Omental fat pad (tissue), 4 donors: ENCODE measurements at places on chromosomes 1 and 21. TPM values are rescaled to one million over a fixed set of nuclear protein-coding genes. Genes with fewer than 3 reads are reported as not detected.

DNA sequence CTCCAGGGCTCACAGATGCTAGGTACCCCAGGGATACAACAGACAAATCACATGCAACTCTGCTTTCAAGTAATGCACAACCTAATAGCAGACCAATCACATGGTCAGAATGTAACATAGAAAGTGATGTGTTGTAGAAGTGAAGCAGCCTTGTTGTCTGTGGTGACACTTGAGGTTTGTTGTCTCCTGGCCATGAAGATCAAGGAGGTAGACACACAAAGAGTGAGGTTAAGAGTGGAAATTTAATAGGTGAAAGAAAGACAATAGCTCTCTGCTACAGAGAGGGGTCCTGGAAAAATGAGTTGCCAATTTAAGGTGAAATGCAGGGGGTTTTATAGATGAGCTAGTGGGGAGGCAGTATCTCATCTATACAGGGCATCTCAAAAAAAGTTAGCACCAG, 2.5 kb upstream of the TMEM9 start:
- DNase-seq = no peak

DNA sequence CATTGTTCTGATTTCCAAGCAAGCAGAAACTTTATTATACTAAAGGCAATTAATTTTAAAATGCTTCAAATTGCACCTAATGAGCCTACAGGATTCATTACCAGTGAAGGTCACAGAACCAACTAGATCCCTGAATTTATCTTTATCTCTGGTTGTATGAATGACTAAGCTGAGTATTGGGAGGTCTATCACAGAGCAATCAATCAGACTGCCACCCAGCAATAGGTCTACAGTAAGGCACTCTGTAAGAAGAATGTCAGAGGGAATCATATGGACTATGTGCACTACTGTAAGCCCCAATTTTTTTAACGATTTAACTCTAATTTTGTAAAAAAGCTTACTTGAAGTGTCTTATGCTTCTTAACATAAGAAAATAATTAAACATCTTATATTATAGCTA, 707.0 kb downstream of the AMY1C start:
- DNase-seq = no peak

DNA sequence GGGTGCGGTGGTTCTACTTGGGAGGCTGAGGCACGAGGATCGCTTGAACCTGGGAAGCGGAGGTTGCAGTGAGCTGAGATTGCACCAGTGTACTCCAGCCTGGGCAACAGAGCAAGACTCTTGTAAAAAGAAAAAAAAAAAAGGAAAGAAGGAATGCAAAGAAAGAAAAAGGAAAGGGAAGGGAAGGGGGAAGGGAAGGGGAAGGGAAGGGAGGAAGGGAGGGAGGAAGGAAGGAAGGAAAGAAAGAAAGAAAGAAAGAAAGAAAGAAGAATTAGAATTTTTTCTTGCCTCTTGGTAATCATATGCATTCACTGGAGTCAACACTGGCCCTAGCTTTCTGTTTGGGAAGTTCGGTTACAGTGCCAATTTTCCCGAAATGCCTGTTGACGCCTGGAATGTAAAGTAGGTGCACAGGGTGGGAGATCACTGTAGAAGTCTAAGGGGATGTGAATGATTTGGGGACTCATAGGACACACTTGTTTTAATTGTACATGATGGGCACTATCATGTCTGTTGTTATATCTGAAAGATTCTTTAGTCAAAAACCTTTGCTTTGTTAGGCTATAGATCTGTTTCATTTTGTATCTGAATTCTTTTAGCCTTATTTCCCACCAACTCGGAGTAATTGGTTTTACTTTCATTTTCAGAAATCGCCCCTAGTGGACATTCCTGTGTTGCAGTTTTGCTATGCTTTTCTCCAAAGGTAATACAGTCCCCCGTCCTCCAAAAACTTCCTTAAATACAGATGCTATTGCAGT, 59.8 kb upstream of the MORC3 start:
- no peak for DNase-seq

GRCh38 chr1:163171826-163172225, 30.9 kb downstream of the RGS5 start:
- DNase-seq = no peak

GRCh38 chr1:89876463-89876862, 55.6 kb downstream of the LRRC8D start:
- no peak for DNase-seq

- DNase-seq = no peak
Measured at GRCh38 chr1:80656641-80657040, 1144.1 kb upstream of the ADGRL2 start.

DNA sequence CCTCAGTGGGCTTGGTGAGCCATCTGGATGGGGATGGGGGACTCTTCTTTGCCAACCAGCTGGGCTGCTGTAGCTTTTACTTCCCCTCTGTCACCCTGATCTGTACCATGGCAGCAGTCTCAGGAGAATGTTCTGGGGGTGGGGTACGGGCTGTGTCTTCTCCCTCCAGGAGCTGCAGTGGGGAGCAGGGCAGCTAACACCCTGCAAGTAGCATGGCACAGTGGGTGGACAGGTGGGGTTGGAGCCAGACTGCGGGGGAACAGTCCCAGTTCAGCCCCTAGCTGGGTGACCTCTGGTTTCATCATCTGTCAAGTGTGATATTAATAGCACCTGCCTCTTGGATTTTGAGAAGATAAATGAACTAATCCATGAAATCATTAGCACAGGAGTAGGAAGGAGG, 3.1 kb downstream of the NFASC start:
- no peak for DNase-seq

- no peak for DNase-seq
Measured at GRCh38 chr1:241077386-241078147, 279.4 kb downstream of the RGS7 start.

DNA sequence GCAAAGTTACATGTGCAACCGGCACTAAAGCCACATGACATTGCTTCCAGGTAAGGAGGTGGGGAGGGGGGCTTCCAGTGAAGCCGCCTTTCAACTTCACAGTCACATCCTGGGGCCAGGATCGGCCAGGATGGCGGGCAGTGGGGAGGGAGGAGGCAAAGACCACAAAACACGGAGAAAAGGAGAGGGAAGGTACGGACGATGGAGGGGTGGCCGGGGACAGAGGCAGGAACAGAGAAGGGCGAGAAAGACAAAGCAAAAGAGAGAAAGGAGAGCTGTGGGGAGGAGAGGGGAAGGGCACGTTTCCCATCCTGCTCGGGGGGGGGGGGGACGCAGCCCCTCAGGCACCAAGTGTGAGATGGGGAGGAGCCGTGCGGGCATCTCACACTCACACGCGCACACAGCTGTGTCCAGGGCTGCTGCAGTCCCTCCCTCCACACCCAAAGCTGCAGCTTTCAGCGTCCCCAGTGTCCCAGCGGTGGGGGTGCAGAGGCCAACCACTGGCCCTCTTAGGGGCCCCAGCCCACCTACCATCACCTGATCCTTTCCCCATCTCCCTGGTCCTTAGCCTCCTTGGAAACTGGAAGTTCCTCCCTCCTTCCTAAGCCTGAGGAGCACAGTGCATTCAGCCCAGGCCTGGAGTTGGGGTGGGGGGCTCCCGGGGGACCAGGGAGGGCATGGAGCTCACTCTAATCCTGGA, 2.4 kb downstream of the SH2D5 start:
- DNase-seq = no peak

- no peak for DNase-seq
Measured at GRCh38 chr1:197092491-197093023, 25.5 kb upstream of the F13B start.

DNA sequence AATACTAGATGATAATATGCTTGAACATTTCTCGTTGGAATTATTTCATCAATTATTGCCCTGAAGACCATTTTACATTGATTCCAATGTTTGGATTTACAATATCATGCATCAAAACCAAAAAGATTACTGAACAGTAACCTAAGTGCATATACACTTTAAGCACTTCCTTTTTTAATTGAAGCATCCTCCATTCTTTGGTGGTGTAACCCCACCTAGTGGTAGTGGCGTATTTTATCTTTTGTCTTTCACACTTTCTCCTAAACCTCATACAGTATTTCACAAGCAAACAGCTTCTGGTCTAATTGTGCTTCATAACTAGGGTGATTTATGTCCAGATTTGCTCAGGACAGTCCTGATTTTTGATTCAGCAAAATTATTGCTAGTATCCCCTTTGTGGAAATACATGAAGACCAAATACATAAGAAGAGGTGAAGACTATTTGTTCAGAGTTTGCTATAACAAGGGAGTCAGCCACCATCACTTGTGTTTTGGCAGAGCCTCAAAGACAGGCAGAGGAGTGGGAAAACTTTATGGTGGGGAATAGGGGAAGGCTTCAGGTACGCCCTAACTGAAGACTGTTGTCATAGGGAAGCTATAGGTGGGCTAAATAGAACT, 3.4 kb upstream of the NVL start:
- DNase-seq = no peak

GRCh38 chr21:40850071-40850470, 3.1 kb upstream of the DSCAM start:
- DNase-seq = no peak

- no peak for DNase-seq
Measured at GRCh38 chr1:33337441-33337840, 16.5 kb upstream of the A3GALT2 start.

GRCh38 chr1:178566187-178566586, 53.3 kb downstream of the TEX35 start:
- no peak for DNase-seq

GRCh38 chr21:33232291-33233034, 2.7 kb downstream of the IFNAR2 start:
- DNase-seq = no peak

DNA sequence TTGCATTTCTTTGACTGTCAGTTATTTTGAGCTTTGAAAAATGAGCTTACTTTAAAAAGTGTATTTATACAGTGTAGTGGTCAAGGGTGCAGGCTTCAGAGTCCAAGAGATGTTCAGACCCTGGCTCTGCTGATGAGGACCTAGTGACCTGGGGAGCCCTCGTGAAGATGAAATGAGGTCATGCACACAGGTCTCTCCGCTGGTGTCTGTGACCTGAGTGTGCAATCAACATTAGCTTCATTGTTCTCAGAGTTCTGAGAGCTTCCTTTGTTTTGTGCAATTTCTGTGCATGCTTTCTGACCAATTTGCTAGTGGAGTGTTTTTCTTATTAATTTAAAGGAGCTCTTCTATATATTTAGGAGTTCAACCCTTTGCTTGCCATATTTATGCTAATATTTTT, 71.3 kb downstream of the RIPK4 start:
- DNase-seq = no peak

DNA sequence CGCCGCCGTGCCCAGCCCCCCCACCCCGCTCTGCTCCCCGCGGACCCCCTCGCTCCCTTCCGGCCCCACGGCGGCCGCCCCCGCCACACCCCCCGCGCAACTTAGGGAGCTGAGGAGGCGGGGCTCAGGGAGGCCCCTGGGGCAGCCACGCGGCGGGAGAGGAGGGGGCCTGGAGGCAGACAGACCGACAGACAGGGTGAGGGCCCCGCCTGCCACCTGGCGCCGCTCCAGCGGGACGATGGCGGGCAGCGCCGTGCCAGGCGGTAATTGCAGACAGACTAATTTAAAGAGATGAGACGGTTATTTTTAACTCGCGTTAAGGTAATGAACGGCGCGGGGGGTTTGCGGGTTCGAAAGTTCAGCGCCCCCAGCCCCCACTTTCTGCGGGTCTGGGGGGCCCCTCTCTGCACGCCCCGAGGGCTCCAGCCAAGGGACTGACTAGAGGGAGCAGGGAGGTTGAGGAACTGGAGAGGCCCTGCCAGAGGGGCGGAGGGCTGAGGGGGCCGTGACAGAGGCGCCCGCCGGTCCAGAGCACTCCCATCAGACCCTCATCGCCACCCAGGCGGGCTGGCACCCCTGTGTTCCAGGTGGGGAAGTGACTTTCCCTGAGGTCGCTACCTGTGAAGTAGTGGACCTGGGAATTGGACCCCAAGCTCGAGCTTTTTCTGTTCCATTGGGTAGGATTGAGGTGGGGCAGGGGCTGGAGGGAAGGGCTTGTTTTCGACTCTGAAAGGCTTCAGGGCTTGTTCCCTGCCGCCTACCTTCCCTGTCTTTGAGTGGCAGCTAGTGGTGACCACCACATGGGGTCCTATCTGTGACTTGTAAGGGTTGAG, 5.4 kb downstream of the FOXO6 start:
- DNase-seq = no peak

- DNase-seq = no peak
Measured at GRCh38 chr1:218090459-218090858, 194.6 kb upstream of the RRP15 start.

- no peak for DNase-seq
Measured at GRCh38 chr1:90708236-90708786, 8.8 kb downstream of the BARHL2 start.

DNA sequence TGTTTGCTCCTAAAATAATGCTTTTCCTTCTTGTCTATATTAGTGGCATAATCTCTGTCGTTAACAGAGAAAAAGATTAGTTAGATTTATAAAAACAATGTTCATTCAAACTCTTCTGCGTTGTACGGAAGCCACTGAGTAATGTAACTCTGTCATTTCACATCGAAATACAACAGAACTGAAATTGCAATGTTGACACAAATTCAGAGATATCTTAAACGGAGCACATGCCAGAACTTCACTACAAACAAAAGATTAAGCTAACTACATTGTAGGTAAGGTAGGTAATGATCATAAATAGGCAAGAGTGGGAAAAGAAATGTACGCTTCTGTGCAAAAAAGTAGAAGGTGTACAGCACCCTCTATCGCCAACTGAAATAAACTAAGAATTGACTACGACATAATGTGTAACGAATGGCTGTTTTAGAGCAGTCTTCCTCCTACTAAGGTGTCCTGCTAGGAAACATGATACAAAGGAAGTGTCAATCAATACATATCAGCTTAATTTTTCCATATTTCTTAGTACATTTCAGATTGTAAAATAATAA, 56.6 kb downstream of the PCNX2 start:
- no peak for DNase-seq

DNA sequence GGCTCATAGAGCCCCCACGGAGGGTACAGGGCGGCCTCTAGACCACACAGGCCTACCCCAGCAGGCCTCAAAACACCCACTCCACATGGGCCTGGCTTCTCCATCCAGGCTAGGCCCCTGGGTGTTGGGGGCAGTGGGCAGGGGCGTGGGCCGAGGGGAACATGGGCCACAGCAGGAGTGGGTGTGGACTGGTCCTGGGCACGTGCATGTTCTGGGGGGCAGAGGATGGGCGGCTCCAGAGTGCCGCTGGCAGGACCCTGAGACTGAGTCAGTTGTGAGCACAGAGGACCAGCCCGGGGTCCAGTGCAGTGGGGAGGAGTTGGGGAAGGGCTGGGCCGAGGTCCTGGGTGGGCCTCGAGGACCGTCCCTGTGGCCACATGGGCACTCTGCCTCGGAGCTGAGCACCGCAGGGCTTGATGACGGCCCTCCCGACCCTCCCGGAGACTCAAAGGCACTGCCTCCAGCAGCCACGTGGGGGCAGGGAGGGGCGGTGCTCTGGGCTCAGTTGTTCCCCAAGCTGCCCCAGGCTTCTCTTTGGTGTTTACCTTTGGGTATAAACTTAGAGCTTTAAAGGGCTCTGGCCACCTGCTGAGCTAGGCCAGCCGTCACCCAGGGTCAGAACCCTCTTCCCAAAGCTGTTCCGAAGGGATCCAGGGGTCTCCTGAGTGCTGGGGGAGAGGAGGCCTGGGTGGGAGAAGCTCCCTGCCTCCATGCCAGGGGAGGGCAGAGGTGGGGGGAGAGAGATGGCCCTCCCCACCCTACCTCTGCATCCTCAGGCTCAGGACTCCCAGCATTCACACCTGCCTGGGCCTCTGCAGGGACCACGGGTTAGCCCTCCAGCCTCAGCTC, 79.9 kb downstream of the MORN1 start:
- no peak for DNase-seq

OR2L2 gene
- total RNA-seq = not detected

CDKN2C gene
- 20.0 TPM for total RNA-seq

CYP4A11 gene
- total RNA-seq = not detected

PRMT6 gene
- 9.3 TPM for total RNA-seq

RNF115 gene
- 13.2 TPM for total RNA-seq

ETNK2 gene
- 16.9 TPM for total RNA-seq

TFF2 gene
- total RNA-seq = not detected

AGMAT gene
- 0.24 TPM for total RNA-seq
